IMR-90 (cell line): ENCODE measurements at places on chromosomes 7 and 10. TPM values are rescaled to one million over a fixed set of nuclear protein-coding genes. Genes with fewer than 3 reads are reported as not detected.

- DNase-seq = no peak
Measured at GRCh38 chr10:77430530-77430929, 207.1 kb downstream of the KCNMA1 start.

DNA sequence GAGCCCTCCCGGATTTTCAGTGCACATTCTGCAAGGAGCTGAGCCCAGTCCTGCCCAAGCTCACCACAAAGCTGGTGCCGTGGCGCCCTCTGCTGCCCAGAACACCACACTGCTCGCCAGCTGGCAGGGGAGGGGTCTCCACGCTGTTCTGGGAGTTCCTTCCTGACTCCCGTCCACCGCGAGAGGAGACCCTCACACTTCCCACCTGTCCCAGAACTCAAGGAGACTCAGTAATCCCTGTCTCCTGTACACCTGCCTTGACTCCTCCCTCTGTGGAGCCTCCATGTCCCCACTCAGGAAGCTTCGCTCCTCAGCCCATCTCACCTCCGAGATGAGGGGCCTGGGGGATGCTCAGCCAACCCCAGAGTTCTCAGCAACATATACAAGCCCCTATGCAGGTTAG is 11.3 kb downstream of the C10orf105 start:
- DNase-seq = no peak

GRCh38 chr7:21542891-21543527 is at the start of gene DNAH11:
Gene DNAH11, plus strand, starts transcription at chr7:21543039. Its CDS starts 207 bp downstream, at chr7:21543246.
- no peak for DNase-seq

GRCh38 chr7:155571581-155572345 is 25.4 kb upstream of the CNPY1 start:
- no peak for DNase-seq

DNA sequence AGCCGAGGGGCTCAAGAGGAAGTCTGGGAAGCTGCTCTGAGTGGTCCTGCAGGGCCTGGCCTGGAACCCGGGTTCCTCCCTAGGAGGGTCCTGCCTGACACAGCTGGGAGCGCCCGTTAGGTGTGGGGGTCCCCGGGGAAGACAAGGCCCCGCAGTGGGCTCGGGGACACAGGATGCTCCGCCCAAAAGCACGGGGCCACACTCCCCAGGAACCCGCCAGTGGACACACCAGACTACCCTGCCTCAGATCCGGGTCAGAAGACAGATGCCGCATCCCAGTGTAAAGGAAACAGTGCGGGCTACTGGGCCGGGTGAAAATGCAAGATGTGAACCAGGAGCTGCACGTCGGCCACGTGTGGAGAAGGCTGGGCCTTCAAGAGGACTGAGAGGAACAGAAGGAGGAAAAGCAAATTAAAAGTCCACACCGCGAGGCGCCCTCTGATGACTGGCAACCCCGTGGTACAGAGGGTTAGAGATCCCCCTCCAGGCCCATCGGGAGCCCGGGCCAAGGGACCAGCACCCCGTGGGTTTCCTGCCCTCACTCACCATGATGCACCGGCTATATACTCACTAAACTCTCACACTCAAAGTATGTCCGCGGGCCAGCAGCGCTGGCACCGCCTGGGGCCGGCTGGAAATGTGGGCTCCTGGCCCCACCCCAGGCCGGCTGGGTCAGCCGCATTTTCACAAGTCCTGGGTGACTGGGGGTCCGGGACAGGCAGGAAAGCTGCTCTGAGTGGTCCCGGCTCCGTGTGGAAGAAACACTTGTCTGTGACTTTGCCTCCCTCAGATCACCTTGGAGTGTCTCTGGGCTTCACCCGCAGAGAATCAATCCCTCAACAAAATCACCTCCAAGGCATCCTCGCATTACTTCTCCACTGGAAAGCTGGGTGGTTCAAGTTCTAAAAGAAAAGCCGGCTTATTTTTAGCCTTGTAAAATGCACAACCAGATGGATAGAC is 6.1 kb downstream of the STK32C start:
- DNase-seq = no peak

DNA sequence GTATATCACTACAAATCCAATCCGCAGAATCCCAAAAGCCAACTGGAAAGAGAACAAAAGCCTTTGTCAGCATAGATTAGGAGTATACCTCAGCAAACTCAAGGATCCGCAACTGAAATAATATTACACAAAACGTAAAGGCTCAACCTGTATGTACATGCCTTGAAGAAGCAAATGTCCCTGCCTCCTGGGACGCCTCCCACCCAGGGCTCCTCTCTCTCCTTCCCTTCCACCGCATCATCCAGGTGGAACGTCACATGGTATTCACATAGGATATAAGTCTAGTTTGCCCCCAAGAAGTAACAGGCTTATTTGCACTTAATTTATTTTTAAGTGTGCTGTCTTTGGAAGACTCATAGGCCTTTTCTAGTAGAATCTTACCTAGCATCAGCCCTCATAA is 13.4 kb downstream of the SLC26A3 start:
- DNase-seq = no peak

DNA sequence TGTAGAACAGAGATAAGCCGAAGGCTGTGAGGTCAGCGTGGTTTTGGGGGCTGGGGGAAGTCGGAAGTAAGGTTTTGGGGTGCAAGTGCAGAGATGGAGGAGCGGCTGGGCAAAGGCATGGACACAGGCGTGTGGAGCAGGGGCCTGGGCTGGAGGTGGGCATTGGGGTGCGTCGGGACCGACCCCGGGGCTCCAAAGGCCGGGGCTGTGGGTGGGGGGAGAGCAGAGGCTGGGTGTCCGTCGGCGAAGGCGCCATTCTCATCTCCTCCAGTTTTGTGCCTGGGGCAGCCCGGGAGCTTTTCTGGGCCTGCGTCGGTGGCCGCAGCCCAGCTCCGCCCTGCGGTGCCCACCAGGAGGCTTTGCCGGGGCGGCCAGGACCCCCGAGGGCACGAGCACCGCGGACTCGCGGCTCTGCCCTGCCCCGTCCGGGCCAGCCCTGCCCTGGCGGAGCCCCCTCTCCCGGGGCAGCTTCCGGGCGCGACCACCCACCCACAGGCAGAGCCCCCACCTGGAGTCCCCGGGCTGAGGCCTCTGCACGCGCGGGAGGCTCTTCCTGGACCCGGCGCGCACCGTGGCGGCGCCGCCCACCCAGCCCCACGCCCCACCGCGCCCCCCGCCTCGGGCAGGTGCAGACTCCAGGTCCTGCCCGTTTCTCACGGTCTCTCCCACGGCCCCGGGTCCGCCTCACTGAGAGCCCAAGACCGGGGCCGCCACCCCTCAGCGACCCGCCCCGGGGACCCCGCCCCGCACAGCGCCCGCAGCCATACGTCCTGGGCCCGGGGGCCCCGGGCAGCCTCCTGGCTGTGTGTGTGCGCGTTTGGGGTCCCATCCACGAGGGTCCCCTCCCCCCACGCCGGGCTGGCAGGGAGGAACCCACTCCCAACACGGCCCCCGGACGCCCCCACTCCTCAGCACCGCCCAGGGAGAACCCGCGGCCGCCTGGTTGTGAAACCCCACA is 7.7 kb upstream of the SCART1 start:
- no peak for DNase-seq

DNA sequence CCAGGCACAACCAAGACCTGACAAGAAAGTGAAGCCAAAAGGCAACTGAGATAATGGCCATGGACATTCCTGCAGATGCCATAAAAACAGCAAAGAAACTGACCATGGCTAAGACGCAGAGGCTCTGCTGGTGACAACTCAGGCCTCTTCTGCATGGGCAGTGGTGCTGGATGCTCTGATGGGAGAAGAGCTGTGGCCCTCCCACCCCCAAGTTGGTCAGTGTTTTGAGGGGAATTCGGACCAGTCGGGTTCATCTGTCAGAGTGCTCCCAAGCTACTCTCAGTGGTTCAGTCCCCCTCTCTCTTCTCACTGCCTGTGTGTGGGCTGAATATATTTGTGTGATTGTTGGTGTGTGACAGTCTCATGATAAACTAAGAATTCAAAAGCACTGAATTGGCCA is 79.0 kb upstream of the GPR26 start:
- no peak for DNase-seq

DNA sequence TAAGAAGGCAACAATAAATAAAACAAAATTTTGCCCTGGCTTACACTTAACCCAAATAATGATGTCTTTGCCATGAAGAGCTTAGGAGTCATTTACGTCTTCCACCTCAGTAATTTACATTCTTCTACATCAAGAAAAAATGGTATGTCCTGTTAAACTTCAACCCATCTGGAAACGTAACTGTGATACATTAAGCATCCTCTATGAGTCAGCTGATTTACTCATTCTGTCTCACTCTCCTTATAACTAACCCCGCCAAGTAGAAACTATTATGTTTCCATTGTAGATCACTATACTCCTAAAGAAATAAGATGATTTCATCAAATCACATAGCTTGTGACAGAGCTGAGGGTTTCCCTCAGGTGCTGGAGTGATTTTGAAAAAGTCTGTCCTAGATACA is 330.7 kb downstream of the CDC14C start:
- no peak for DNase-seq

DNA sequence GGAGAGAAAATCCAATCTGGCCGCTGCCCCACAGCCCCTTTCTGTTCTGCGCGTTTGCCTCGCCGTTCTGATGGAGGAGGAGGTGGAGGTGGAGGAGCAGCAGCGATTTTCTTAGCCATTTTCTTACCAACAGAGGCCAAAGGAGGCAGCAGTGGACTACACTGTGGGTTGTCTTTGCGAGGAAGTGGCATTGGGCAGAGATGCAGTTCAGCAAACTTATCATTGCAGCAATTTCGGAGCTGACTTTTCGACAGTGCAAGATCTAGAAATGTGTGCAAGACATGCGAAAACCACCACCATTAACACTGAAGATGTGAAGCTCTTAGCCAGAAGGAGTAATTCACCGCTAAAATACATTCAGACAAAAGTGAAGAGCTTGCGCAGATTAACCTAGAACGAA is 1.9 kb upstream of the ARL4A start:
- peak; percentile 33 for DNase-seq

GRCh38 chr7:468681-469562 is 50.7 kb downstream of the PDGFA start:
- DNase-seq = peak; percentile 68

DNA sequence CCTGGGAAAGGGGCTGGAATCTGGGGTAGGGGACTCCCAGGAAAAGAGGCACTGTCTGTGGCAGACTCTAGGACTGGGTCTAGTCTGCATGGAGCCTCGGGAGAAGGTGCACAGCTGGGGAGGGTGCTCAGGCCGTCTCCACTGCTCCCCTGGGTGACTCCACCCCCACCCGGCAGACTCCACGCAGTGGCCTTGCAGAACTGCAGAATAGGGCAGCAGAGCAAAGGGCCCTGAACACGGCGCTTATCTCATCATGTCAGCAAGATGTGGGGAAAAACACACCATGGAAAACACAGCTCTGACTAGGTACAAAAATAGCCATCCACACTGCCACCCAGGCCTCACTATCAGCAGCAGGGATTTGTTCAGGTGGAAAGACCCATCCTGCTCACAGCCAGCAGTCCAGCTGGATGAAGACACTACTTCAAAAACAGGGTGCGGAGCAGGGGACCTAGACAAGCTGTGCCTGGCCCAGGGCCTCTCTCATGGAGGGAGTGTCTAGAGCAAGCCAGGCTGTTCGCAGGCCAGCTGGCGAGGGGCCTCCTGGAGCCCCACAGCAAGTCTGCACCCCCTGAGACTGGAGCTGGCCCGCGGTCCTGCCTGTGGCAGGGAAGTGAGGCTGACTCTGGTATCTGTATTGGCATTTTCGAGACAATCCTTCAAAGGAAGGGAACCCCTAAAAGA is 11.7 kb downstream of the MAT1A start:
- DNase-seq = no peak

DNA sequence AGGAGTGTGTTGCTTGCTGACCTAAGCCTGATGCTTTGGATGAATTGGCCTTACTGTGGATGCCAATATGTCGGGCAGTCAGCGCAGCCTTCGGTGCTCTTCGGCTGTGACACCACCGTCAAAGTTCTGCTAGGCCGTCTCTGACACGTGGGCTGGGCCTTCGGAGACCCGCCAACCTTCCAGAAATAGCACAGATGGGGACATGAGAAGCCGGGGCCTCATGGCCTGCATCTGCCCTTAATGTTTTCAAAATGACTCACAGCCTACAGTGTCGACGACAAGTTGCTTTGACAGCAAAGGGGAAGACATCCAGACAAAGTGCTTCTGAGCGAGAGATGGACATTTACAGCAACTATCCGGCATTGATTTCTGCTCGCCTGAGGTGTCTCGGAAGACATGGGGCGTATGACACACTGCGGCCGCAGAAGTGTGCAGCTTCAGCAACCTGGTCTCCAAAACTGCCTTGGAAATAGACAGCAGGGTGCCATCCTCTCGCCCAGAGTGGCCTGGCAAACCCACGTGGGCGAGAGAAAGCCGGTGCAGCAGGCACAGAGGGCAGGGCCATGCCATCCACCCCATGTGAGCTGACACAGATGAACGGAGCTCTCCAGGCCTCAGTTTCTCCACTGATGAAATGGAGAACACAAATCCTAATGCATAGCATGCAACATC is 94.0 kb upstream of the PPP2R2D start:
- DNase-seq = no peak

DNA sequence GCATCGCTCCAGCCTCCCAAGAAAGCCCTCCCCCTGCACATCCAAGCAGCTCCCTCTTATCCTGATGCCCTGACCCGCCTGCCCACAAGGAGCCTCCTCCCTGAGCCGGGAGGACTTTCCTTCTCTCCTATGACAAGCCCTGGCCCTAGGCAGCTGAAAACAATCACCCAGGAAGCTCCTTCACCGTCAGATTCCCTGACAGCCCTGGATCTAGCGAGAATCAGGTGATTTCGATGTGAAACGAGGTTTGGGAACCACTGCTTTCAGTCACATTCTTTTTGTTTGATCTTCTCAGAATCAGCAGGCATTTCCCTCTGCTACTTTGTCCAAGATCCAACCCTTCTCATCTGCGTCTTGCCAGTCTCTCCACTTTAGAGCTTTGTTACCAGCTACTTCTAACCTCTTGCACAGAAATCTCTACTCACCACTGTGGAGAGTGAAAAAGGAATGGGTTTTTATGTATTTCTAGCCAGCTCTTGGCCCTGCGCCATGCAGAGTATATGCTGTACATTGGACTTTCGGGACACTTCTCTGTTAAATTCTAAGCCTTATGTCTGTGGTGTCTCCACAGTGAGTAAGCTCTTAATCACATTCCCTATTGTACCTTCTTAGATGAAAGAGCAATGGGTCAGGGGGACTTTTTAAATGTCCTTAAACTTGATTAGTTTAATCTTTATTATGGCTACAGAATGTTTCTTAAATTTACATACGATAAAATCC is 253.2 kb upstream of the C7orf33 start:
- DNase-seq = no peak

GRCh38 chr10:70067586-70067985 is 14.9 kb downstream of the MACROH2A2 start:
- no peak for DNase-seq

GRCh38 chr7:31113660-31114059 is 61.6 kb downstream of the ADCYAP1R1 start:
- no peak for DNase-seq

GRCh38 chr10:48529331-48529730 is 75.5 kb downstream of the ARHGAP22 start:
- no peak for DNase-seq

Gene HOXA9
- total RNA-seq = 0.18 and 0.28 TPM in 2 replicates

Gene LEP
- total RNA-seq = not detected in 2 replicates

Gene ADAM22
- total RNA-seq = under 0.01 and 0.18 TPM in 2 replicates

Gene FRG2B
- total RNA-seq = not detected in 2 replicates

Gene UNC5B
- 1.4 and 1.6 TPM in 2 replicates for total RNA-seq

Gene CPED1
- total RNA-seq = 96.8 and 102 TPM in 2 replicates

Gene CDC14C
- total RNA-seq = under 0.01 TPM in 2 replicates

Gene MET
- 68.0 and 84.6 TPM in 2 replicates for total RNA-seq
